Posterior vena cava (tissue), 2 donors: ENCODE measurements at places on chromosomes 12 and 14. TPM values are rescaled to one million over a fixed set of nuclear protein-coding genes. Genes with fewer than 3 reads are reported as not detected.

RAB21 gene
- 90.8 TPM for total RNA-seq

DNA sequence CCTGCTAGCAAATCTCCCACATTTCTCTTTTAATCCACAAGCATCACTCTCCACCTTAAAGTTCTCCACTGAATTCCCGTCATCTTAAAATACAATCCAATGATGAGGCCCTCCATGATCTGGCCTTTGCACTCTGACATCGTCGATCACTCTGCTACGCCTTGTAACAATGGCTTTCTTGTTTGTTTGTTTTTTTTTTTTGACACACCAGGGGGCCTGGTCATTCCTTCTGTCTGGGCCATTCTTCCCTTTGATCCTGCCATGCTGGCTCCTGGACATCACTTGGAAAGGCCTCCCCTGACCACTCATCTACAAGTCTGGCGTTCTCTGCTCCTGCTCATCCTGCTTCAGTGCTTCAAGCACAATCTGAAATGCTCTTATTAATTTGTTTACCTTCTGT lies 233.5 kb downstream of the PPM1H start:
- no peak for DNase-seq

GRCh38 chr14:36855396-36855795 lies 193.7 kb downstream of the PAX9 start:
- DNase-seq: no peak

DNA sequence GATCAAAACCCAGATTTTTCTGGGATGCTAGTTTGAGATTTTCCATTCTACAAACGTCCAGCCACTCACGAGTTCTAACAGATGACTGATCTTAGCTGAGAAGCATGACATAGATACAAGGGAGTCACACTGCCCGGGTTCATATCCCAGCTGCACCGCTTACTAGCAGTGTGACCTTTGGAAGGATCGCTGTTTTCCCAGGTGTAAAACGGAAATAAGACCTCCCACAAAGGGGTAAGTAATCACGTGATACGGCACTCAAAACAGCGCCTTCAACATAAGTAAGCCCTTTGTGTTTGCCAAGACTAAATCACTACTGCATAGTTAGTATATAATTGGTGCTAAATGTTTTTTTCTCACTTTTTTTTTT lies 624 bp upstream of the PWP1 start:
- DNase-seq: no peak

- no peak for DNase-seq
Observed at GRCh38 chr12:22396253-22396652, 61.7 kb upstream of the ST8SIA1 start.
